ENCODE measurements at places on chromosomes 16 and 17.
A peak's percentile ranks its signal among the peaks of the same experiment; 100 is the strongest.

- DNase-seq = no peak
Measured at GRCh38 chr16:63581570-63581969, 1540.3 kb downstream of the CDH11 start.

GRCh38 chr17:38925263-38925995 lies at the start of gene LASP1NB:
TSS of gene LASP1NB (plus strand) at chr17:38925614.
- no peak for DNase-seq

DNA sequence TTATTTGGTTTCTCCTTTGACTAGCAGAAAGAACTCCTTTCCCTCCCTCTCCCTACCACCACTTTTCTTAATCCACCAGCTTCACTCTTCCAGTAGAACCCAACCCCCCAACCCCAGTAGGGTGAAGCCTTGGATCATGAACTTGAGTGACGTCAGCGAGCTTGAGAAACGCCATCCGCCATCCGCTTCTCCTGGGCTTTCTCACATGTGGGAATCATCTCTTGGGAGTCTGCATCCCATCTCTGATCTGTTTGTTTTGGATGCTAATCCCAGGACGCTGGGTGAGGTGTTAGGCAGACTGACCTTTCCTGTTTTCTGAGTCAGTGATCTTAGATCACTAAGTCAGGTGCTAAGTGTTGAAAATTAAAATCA lies 16.0 kb upstream of the SOX9 start:
- DNase-seq = no peak

- no peak for DNase-seq
Measured at GRCh38 chr17:56096026-56096810, 57.1 kb upstream of the ANKFN1 start.

GRCh38 chr16:87266846-87267245 lies 50.3 kb downstream of the C16orf95 start:
- DNase-seq = no peak

DNA sequence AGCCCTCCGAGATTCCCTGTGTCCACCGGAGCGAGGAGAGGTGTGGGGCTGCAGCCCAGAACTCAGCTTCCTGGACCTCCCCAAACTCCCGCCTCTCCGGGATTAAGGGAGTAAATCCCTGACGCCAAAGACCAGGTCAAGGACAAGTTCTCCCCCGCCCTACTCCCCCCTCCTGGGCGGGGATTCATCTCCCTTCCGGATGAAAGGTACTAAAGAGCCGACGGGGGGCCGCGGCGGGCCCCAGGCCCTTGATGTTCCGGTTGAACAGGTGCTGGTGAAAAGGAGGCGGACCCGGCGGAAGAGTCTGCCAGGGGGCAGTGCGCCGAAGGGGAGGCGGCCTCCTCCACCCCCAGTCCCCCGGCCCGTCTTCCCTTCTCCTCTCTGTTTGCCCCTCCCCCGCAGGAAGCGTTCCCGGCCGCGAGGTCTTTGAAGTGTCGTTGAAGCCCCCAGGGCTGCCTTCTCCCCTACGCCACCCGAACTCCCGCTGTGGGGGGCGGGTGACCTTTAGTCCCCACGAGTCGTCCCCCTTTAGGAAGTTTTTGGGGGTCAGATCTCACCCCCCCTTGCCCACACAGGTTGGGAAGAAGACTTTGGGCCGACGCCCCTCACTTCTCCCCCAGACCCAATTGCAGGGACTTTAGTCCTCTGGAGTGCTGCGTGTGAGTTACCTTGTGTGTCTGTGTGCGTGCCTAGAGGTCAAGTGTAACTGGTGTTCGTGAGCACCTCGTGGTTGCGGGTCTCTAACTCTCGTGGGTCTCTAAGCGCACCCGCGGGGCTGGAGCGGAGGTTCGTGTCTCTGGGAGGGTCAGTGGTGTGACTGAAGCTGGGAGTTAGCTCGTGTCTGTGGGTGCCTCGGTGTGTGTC lies 1.1 kb upstream of the MLLT6 start:
- peak; percentile 58 for DNase-seq

DNA sequence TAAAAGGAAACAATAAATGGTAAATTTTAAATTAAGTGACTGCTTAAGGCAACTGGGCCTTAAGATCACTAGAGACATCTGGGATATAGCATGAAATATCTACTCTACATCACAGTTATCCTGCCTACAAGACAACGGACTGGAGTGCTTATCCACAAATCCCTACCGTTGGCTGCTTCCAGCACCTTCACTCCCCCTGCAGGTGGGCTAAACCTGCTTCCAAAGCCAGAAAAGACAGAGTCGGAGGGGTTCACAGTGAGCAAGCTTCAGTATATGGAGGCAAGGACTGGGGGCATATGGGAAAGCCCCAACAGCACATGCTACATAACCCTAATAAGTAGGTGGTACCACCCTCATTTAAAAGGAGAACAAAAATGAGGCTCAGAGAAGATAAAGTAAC lies 45.3 kb downstream of the GRIN2A start:
- no peak for DNase-seq

DNA sequence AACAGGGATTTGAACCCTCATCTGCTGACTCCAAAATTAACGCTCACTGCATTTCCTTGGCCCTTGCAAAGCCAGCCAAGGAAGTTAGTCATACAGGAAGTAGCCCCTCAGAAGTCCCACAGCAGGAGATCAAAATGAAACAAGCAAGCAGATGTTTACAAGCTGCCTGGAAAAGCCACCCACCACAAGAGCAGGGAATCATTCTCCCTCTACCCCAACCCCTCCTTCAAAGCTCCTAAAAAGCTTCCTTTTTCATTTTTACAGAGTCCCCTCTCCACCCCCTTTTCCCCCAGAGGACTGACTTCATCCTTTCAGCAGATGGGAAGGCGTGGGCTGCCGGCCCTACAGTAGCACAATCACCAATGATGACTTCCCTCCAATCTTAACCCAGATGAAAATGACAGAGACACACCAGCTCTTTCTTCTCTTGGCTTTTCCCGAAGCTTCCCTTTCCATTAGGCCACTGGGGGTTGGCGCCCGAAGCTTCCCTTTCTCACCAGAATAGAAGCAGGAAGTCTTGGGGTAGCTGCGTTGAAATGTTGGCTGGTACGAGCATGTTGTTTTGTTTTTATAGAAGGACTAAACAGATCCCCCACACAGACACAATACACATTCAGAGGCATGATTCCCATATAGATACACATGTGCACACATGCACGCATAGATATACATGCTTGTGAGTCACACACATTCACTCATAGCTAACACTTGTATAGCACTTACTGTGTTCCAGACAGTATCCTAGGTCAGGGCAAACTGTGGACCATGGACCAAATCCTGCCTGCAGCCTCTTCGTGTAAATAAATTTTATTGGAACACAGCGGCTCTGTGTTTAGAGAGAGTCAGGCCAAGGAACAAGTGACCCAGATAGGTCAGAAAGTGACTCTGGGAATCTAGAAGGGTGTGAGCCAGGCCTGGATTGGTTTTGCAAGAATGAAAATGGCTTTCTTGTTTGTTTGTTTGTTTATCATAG lies 17.4 kb downstream of the ITPRIPL2 start:
- no peak for DNase-seq

DNA sequence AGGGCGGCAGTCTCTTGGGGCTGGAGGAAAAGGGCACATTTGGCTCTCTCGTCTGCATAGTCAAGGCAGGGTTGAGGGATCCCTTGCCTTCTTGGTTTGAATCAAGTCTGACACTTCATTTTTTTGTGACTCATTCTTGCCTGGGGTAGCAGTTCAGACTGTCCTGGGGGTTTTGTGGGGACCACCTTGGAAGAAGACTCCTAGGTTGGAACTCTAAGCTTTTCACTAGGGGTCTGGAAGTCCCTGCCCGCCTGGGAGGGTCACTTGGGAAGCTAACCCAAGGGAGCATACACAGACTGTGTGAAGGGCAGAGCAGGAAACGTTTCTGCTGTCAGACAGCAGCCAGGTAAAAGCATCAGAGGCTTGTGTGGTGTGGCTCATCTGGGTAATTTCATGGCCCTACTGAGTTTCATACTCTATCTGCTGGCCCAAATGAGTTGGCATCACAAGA lies 11.3 kb downstream of the YPEL2 start:
- no peak for DNase-seq

DNA sequence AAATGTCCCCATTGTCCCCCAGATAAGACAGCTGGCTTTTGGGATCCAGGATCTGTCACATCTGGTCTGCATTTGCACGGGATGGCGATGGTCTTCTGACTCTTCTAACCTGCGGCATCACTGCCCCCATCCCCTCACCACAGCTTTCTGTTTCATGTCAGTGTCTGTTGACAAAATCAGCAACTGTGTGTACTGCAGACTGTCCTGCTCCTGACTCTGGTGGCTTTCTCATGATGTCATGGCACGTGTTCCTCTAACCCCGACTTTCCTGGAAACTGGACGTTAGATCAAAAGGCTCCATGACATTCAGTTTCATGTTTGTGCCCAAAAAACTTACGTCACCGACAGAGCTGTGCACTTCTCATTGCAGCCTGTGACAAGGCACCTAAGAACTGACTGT lies 30.1 kb upstream of the CPNE2 start:
- no peak for DNase-seq

- peak; percentile 80 for DNase-seq
Measured at GRCh38 chr16:30052671-30053372, 12.7 kb upstream of the ALDOA start.

DNA sequence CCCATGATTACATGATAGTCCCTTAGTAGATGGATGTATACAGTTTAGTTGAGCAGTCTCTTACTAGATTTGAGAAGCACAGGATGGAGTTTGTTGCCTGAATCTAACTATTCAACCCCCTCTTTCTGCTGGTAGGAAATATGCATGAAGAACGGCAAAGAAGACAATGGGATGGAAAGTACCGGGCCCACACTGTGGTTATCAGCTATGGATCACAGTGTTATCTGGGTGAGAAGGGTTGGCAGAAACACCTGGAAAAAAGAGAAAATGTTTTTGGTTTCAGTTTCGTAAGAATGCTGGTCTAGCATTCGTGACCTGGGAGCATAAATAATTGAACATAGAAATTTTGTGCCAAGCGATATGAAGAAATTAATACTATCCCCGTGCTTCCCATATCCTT lies 53.1 kb downstream of the ANKFN1 start:
- no peak for DNase-seq

DNA sequence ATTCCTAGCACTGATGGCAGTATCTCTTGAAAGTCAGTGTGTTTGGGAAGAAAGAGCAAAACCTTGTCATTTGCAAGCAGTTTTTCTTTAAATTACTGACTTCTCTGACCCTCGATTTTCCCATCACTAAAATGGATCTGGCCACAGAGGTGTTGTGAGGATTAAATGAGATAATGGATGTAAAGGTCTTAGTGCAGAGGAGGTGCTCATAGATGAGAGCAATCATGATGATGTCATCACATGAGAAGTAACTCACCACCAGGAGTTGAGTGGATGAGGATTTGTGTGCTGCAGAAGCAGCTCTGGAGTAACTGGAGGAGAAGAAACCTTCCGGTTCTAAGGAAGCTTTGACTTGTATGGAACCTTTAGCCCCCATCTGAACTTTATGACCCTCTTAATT lies 30.6 kb downstream of the PITPNM3 start:
- DNase-seq = no peak

- DNase-seq = no peak
Measured at GRCh38 chr17:22253007-22253406, 560.7 kb downstream of the KCNJ18 start.

DNA sequence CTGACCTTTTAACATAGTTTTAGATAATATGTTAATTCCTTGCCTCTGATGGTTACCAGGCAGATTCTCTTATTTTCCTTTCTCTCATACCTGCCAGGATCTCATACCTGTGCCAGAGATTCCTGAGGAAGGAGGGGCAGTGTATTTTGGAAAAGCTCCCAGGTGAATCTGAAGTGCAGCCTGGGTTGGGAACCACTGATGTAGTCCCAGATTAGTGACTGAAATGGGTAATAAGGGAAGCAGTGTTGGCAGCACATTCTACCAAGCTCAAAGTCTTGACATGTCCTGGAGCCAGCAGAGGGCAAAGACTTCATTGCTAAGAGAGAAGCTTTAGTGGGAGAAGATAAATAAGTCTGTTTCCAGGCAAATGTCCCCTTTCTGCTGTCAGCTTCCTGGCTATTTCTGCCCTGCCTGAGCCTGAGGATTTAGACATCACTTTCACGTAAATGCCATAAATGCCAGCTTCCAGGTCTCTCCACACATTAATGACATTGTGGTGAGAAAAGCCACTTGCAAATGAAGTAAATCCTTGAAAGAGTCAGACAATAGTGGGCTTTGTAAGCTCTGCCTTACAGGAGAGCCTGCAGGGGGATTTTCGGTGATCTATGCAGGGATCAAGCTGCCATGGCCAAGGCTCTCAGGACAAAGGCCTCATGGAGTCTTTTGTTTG lies 40.9 kb upstream of the C16orf78 start:
- no peak for DNase-seq

GRCh38 chr17:46013127-46013501 lies 14.1 kb downstream of the STH start:
- no peak for DNase-seq

DNA sequence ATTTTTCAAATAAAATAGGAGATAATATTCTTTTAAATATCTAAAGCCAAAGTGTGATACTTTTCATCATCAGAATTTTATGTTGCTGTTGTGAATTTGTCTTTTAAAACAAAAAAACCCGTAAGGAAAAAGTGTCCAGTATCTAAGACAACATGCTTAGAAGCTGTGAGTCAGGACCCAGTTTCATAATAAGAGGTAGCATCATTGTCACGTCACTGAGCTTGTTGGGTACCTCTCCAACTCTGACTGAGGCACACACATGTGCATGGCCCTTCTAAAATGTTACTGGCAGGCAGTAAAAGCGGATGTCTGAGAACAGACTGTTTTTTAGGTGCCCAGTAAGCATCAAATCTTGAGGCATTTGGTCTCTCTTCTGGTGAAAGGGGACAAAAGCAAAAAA lies 2.5 kb downstream of the CIAPIN1 start:
- no peak for DNase-seq

DNA sequence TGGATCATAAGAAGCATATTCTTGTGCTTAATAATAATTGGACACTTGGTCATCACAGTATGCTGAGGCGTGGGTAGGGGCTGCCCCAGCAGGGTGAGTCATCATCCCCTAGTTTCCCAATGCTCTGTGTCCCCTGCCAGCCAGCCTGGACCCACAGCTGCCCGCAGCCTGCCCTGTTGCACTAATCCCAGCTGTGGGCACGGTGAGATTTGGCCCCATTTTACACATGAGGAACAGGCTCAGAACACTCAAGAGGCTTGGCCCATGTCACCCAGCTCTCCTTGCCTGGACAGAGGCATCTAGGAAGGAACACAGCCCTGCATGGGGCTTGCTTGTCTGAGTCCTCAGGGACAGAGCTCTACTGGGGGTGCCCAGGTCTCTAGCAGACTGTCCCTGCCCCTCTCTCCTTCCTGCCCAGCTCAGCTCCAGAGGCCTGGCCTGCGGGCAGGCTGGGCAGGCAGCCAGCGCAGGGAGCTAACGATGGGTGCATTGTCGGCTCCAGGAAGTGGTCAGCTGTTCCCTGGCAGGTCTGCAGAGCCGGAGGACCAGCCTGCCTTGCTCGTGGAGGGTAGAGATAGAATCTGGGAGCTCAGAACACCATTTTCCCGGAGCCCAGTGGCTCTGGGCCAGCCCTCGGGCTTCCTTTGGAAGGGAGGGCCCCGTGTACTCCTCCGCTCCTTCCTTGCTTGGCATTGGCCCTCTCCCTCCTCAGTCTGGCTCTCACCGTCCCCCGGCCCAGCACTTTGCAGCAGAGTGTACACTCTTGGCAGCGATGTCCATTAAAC lies 189.4 kb downstream of the RAB11FIP4 start:
- no peak for DNase-seq

GRCh38 chr17:73419051-73419450 lies 107.2 kb upstream of the CDC42EP4 start:
- DNase-seq = no peak

Data from activated effector memory CD4-positive, alpha-beta T cell treated with Interleukin-2 at 50 U/mL for 16 hours (primary cell).